Uterus (tissue), 4 donors: ENCODE measurements at places on chromosomes 2 and 18. TPM values are rescaled to one million over a fixed set of nuclear protein-coding genes. Genes with fewer than 3 reads are reported as not detected.
A peak's percentile ranks its signal among the peaks of the same experiment; 100 is the strongest.

GRCh38 chr18:11271954-11272353, 122.6 kb upstream of the PIEZO2 start:
- no peaks in the 10 kb centered on the region for H3K36me3 ChIP-seq
- DNase-seq = no peak
- H3K4me3 ChIP-seq = no peak overlapping the region

The RAX gene
- total RNA-seq = not detected

DNA sequence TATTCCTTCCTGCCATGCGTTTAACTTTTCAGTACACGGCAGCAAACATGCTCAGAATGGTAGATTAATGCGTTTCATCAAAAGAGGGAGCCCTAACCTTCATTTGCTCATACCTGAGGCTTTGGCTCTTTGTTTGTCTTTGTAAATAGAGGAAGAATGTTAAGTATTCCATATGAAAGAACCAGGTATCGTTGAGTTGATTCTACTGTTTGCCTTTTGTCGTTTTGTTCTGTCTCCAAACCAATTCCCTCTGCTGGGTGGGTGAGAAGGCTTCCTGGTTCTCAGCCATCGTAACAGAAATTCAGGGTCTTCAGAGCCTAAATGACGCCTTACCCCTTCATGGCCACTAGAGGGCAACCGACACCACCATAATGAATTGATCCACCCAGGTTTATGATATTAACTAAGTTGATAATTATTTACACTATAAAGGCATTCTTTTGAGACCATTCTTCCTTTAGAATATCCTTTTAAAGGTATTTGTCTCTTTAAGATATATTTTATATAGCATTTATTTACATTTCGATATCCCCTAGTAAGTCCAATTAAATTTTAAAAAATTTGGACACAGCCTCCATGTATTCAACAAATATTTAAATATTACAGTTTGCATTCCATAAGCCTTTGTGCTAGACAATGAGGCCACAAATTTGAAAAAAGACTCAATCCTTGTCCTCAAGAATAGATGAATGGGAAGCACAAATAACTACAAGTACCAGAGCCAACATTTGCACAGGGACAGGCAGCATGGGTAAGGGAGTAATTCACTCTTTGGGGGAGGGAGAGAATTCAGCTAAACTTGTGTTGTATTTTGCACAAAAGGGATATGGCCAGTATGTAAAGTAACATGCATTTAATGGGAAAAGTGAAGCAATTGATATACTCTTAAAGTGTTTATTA, 48.1 kb downstream of the TIMM21 start:
- peak; percentile 34 for DNase-seq
- H3K36me3 ChIP-seq = no peaks in the 10 kb centered on the region
- no peaks in the 10 kb centered on the region for H3K27me3 ChIP-seq
- H3K4me1 ChIP-seq = no peaks in the 10 kb centered on the region
- H3K27ac ChIP-seq = no peak overlapping the region

GRCh38 chr2:191653667-191654391, 24.1 kb upstream of the NABP1 start:
- H3K4me1 ChIP-seq = no peaks in the 10 kb centered on the region
- no peak for DNase-seq
- no peak overlapping the region for H3K27ac ChIP-seq
- no peaks in the 10 kb centered on the region for H3K36me3 ChIP-seq
- H3K4me3 ChIP-seq = no peak overlapping the region

GRCh38 chr2:44886414-44886813, 55.1 kb upstream of the SIX3 start:
- DNase-seq = no peak
- no peaks in the 10 kb centered on the region for H3K4me1 ChIP-seq
- no peaks in the 10 kb centered on the region for H3K27me3 ChIP-seq
- H3K4me3 ChIP-seq = no peak overlapping the region

DNA sequence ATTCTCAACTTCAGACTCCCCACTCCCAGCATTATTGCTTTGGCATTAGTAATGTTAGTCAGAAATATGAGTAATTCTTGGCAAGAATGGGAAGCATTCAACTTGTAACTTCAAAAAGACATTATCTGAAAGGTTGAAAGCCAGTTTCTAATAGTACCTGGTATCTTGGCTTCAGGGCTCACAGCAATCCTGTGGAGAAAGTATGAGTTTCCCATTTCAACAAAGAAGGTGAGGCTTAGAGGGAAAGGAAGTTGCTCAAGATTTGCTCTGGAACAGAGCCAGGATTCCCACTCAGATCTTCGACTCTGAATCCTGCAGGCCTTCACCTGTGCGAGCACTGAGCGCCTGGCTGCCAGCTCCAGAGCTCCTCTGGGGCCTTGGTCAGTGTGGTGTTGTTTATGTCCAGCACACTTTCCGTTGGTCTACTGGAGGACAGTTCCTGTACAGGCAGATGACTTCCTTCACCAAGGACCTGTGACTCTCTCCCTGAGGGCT, 136.1 kb downstream of the MCFD2 start:
- H3K4me3 ChIP-seq = no peak overlapping the region
- H3K36me3 ChIP-seq = no peaks in the 10 kb centered on the region
- no peaks in the 10 kb centered on the region for H3K27me3 ChIP-seq
- no peak for DNase-seq
- peaks cover 6% of the 10 kb centered on the region for H3K4me1 ChIP-seq
